HS-5 (cell line): ENCODE measurements at places on chromosomes 7 and 10.
A peak's percentile ranks its signal among the peaks of the same experiment; 100 is the strongest.

GRCh38 chr7:108716783-108717182 is 147.1 kb downstream of the DNAJB9 start:
- peak; percentile 4 for DNase-seq

DNA sequence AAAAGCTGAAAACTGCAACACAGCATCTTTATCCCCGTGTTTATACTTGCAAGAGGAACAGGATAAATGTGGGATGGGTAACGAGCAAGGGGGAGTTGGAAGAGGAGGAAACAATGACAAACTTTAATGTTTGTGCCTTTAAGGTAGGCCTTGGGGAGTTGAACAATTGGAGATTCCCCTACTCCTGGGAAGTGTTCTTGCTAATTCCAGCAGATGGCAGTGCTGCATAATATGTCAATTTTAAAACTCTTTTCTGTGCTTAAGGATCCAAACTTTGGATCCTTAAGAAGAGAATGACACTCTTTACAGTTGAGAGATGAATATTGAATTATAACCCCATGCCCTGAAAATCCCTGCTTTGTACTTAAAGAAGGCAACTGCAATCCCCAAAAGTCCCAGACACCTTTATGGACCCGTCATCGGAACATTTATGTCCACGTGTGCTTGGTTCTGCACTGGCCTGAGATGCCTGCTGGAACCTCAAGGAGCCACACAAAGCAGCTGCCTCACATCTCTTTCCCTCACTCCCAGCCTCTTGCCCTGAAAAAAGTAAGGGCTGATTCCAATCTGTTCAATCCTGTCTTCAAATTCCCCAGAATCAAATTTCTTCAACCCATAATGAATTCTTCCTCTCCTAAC is 12.0 kb downstream of the IFIT5 start:
- peak; percentile 40 for DNase-seq

- no peak for DNase-seq
Measured at GRCh38 chr7:690478-691360, 35.8 kb upstream of the DNAAF5 start.

DNA sequence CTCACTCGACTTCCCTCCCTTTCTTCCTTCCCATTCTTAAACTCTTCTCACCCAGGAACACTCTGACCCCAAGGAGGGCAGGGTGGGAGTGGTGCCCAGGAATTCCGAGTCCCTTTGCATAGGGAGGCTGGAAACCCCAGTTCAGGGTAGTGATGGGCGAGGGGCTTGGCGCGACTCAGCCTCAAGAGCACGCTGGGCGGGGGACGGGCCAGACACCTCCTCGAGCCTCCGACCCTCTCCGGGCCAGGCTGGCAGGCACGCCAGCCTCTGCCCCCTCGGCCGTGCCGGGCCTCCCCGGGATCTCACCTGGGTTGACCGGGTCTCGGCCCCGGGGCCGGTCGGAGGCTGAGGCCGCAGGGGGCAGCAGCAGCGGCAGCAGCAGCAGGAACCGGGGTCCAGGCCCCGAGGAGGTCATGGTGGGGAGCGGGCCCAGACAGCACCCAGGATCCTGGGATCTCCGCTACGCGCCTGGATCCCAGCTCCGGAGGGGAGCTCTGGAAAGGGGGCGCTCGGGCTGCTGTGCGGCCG is 457 bp downstream of the PLOD3 start:
- DNase-seq = no peak

- no peak for DNase-seq
Measured at GRCh38 chr10:113612154-113612553, 51.7 kb downstream of the NRAP start.

GRCh38 chr7:7354674-7355073 is 172.3 kb downstream of the C1GALT1 start:
- DNase-seq = no peak

GRCh38 chr7:116950889-116951351 is 2.4 kb upstream of the ST7 start:
- no peak for DNase-seq

DNA sequence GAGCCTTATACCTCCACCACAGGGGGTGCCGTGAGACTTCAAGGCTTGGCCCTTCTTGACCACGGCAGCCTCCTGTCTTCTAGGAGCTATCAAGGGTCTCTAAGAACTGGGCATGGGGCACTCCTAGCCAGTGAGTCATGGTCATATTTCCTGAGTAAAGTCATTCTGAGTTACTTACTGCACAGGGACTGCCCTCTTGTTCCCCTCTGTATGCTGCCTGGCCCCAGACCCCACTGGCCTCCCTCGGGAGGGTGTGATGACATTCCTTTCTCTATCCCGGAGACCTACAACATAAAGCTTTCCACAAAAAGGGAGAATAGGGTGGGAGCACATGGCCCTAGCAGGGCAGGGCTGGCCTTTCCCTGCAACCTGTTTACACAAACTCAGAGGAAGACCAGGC is 21.4 kb downstream of the DPCD start:
- no peak for DNase-seq

DNA sequence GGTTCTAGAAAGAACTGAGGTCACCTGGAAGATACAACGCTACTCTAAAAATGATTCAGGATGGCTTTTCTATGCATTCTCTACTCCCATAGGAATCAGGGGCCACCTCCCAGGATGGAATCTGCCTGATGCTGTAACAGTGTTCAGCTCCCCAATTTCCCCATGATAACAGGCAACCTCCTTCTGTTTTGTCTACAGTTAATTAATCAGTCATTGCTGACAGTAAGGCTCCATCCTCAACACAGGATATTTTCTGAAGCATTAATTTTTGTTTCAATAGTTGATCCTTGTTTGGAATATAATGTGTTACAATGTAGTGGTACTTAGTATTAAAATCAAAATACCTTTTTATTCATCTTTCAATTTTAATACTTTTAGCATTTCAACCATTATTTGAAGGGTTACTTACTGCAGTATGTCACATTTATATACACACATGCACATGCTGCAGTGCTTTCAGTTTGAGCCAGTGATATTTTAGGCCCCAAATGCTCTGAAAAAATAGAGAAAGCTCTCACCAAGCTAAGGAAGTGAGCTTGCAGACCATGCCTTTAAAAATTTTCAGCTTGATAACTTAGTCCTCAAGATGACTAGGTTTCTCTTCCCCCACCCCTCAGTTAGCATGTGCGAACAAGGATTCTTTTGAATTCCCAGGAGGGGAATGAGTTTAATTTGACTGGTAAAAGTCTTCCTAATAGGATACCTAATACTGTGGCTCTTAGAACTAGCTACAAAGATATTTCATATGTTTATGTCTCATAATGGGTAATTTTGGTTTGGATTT is 592 bp upstream of the PIK3CG start:
- no peak for DNase-seq

- DNase-seq = no peak
Measured at GRCh38 chr7:105388356-105389087, at the start of gene SRPK2. TSS of gene SRPK2 (minus strand) at chr7:105388921.
